ENCODE measurements at places on chromosomes 4 and X. TPM values are rescaled to one million over a fixed set of nuclear protein-coding genes. Genes with fewer than 3 reads are reported as not detected.
A peak's percentile ranks its signal among the peaks of the same experiment; 100 is the strongest.

DNA sequence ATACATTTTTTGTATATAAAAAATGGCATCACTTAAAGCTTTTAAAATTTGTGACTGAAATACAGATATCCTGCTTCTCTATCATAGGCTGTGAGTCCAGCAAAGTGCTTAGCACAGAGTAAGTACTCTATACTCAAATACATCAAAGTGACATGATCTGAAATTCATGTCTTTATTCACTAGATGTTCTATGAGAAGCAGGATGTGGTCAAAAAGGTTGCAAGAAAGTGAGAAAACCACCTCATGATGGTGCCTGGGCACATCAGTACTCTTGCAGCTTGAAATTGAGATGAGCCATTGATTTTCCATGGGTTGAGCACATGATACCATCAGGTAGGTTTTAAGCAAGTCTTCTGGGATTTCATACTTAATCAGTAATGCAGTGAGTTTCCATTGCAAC lies 20.4 kb upstream of the SFRP2 start:
- H3K36me3 ChIP-seq, result no peaks in the 10 kb centered on the region
- H3K27ac ChIP-seq, result no peak overlapping the region
- H3K4me3 ChIP-seq, result no peak overlapping the region

DNA sequence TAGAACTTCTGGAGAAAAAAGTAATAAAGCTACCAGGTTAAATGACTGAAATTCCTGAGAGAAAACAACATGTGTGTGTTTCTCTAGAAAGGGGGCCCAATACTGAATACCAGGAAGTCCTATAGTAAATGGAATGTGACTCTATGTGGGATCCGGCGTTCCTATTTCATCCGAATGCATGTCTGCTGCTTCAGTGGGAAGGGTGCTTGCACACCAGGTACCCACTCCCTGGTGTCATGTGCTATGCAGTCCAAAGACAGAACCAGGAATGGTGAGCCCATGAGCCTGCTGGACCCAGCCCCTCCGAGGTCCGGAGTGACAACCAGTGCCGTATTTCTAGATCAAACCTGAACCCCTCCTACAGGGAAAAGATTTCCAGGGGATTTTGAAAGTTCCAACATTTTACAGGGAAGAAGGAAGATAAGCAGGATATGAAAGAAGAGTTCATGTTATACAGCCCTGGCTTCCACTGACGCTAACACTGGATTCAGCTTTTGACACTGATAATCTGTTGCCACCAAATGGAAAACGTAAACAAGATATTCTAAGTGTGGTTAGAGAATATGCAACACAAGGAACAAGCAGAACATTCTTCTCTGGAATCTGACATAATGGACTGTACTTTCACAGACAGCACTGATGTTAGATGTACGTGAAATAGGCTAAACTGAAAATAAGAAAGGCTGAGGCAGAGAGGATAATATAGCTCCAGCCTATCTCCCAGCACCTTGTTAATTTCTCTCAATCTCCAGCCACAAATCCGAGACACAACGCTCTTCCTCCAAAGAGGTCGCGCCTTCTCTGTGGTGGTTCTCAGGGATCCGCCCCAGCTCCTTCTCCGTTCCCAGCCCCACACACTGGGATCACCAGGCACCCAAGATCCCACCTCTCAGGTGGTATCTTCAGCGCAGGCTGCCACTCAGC lies 725 bp upstream of the CXCL1 start:
- H3K4me3 ChIP-seq, result peak overlapping the region; percentile 59
- H3K36me3 ChIP-seq, result no peaks in the 10 kb centered on the region
- DNase-seq, result no peak
- H3K27me3 ChIP-seq, result peaks cover 22% of the 10 kb centered on the region
- peaks cover 20% of the 10 kb centered on the region for H3K4me1 ChIP-seq
- no peak overlapping the region for H3K27ac ChIP-seq

DNA sequence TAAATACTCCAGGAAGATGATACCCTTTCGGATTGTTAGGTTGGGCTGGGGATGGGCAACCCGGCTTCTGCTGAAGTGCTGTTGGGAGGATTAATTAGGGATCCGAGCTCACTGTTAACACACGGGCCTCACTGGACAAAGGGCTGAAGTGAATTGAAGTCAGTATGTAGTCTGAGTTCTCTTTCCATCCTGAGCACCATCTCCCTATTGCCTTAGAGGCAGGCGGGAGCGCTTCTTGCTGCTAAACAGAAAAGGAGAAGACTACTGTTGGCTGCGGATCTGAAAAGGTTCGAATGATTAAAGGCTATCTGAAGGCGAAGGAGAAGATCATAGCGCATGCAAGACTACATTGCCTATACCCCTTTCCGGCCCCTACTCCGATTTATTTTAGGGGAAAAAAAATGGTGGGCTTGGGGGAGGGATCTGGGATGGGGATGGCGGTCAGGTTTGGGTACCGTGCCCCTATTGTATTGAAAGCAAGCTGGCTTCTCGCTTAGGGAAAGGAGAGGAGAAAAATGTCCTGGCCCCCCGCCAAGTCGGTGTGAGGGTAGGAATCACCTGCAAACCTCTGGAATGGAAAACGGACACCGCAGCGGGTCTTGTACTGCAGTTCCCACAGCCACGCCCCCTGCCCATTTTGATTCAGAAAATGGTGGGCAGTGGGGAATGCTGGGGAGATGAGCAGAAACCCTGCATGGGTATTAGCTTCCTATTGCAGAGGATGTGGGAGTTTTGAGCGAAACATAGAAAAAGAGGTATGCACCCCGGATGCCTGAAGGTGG lies 22.3 kb downstream of the MORF4L2 start:
- no peaks in the 10 kb centered on the region for H3K36me3 ChIP-seq
- no peak overlapping the region for H3K27ac ChIP-seq
- no peaks in the 10 kb centered on the region for H3K27me3 ChIP-seq
- H3K4me3 ChIP-seq, result no peak overlapping the region
- DNase-seq, result no peak
- no peaks in the 10 kb centered on the region for H3K4me1 ChIP-seq

DNA sequence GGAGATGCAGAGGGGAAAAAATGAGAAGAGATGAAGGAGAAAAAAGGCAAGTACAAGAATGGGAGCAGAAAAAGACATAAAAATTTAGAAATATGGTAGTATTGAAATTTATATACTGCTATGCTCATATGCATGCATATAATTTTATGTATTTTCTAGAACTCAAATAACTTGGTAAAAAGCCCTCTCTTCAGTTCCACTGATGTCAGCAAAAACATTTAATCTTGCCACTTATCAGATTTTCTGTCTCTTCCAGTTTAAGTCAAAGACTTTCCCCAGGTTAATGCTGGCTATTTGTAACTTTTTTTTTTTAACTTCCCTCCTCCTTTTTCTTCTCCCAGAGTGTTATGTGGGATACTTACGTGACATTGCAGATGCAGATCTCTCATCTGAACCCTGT lies 617.5 kb upstream of the CPEB2 start:
- H3K4me1 ChIP-seq, result no peaks in the 10 kb centered on the region
- H3K27me3 ChIP-seq, result no peaks in the 10 kb centered on the region
- DNase-seq, result no peak
- H3K27ac ChIP-seq, result no peak overlapping the region
- no peaks in the 10 kb centered on the region for H3K36me3 ChIP-seq

GRCh38 chrX:56618323-56618722 lies 54.9 kb downstream of the UBQLN2 start:
- H3K27me3 ChIP-seq, result no peaks in the 10 kb centered on the region
- H3K36me3 ChIP-seq, result no peaks in the 10 kb centered on the region
- DNase-seq, result no peak
- H3K27ac ChIP-seq, result no peak overlapping the region
- no peaks in the 10 kb centered on the region for H3K4me1 ChIP-seq
- H3K4me3 ChIP-seq, result no peak overlapping the region

GRCh38 chrX:123525123-123525725 lies 207.6 kb downstream of the THOC2 start:
- H3K4me1 ChIP-seq, result no peaks in the 10 kb centered on the region
- no peak for DNase-seq
- H3K4me3 ChIP-seq, result no peak overlapping the region
- H3K36me3 ChIP-seq, result no peaks in the 10 kb centered on the region

GRCh38 chr4:75916091-75916661 lies 13.9 kb upstream of the PPEF2 start:
- DNase-seq, result no peak
- no peak overlapping the region for H3K4me3 ChIP-seq
- no peak overlapping the region for H3K27ac ChIP-seq
- peaks cover 35% of the 10 kb centered on the region for H3K36me3 ChIP-seq

DNA sequence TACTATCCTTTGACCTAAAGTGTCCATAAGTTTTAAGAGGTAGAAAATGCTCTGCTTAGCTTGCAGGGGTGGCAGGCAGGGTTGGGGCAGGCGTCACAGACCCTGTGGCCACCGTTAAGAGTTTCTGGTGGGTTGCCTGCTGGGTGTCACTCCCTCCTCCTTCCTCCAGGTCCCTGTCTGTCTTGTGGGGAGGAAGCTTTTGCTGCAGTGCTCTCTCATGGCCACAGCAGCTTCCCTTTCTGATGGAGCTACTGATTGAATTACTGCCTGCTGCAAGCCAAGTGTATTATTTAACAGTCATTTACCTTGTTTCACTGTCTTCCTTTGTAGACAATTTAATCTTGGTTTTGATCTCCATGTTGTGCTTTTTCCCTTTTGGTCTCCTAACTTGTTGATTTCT lies 384.6 kb downstream of the IDS start:
- H3K36me3 ChIP-seq, result no peaks in the 10 kb centered on the region
- H3K27me3 ChIP-seq, result no peaks in the 10 kb centered on the region
- no peak for DNase-seq
- H3K27ac ChIP-seq, result no peak overlapping the region
- H3K4me3 ChIP-seq, result no peak overlapping the region

DNA sequence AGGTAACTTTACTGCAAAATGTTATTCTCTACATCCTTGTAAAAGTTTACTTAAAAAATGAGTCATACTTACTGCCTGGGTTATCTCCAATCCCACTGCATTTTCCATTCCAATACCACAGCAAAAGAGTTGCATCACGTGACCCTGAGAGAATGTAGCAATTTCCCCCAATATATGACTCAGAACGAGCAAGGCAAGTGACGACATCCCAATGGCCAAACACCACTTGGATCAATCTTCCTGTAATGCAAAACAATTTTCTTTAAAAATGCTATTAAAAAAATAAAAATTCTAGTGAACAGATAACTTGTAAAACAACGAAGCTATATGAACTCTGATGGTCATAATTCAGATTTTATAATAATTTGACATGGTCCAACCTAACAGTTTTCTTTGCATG lies 224.3 kb downstream of the DCLK2 start:
- no peaks in the 10 kb centered on the region for H3K36me3 ChIP-seq
- no peak for DNase-seq
- H3K4me3 ChIP-seq, result no peak overlapping the region
- no peaks in the 10 kb centered on the region for H3K4me1 ChIP-seq
- H3K27me3 ChIP-seq, result no peaks in the 10 kb centered on the region

DNA sequence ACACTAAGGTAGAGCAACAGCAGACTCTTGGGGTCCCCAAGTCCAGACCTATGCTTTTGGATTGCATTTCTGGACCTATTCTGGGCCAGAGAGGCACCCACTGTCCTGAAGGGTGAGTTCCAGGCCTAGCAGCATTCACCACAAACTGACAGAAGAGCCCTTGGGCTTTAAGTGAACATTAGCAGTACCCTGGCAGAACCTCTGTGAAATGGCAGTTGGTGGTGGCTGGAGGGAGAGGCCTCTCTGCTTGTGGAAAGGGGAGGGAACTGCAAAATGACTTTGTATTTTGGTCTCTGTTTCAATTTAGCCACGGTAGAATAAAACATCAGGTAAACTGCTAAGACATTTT lies 1211.9 kb downstream of the PCDH18 start:
- H3K36me3 ChIP-seq, result no peaks in the 10 kb centered on the region
- no peaks in the 10 kb centered on the region for H3K27me3 ChIP-seq
- H3K4me1 ChIP-seq, result no peaks in the 10 kb centered on the region
- H3K4me3 ChIP-seq, result no peak overlapping the region
- no peak for DNase-seq

DNA sequence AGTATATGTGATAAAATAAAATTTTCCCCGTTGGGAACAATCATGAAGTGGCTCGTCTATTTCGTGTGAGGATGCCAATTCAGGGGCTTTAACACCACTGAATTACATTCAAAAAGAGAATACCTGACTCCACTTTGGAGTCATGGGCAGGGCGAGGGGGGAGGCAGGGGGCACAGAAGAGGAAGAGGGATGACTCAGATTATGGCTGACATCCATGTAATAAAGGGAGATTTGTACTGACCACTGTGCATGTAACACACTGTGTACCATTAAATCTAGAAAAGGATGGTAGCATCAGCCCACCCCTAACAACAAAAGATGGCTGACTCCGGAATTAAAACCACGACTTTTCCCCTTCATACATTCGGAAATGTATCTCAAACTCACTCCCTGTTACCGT lies 1.3 kb downstream of the SLC9A7 start:
- H3K4me3 ChIP-seq, result no peak overlapping the region
- H3K4me1 ChIP-seq, result peaks cover 9% of the 10 kb centered on the region
- no peaks in the 10 kb centered on the region for H3K27me3 ChIP-seq
- no peak overlapping the region for H3K27ac ChIP-seq
- H3K36me3 ChIP-seq, result no peaks in the 10 kb centered on the region

- no peaks in the 10 kb centered on the region for H3K36me3 ChIP-seq
- no peaks in the 10 kb centered on the region for H3K27me3 ChIP-seq
- DNase-seq, result no peak
- no peak overlapping the region for H3K4me3 ChIP-seq
Observed at GRCh38 chr4:142104041-142104440, 467.7 kb downstream of the IL15 start.

GRCh38 chrX:19372547-19373331 lies 29.0 kb downstream of the PDHA1 start:
- H3K27me3 ChIP-seq, result no peaks in the 10 kb centered on the region
- H3K36me3 ChIP-seq, result no peaks in the 10 kb centered on the region
- peaks cover 8% of the 10 kb centered on the region for H3K4me1 ChIP-seq
- H3K4me3 ChIP-seq, result peak overlapping the region; percentile 41
- H3K27ac ChIP-seq, result no peak overlapping the region
- DNase-seq, result no peak

- DNase-seq, result peak; percentile 76
- H3K36me3 ChIP-seq, result no peaks in the 10 kb centered on the region
- no peak overlapping the region for H3K27ac ChIP-seq
- H3K27me3 ChIP-seq, result no peaks in the 10 kb centered on the region
Observed at GRCh38 chr4:24419181-24420034, 164.9 kb downstream of the DHX15 start.

- no peak for DNase-seq
- no peaks in the 10 kb centered on the region for H3K27me3 ChIP-seq
- no peak overlapping the region for H3K27ac ChIP-seq
- H3K4me3 ChIP-seq, result no peak overlapping the region
Observed at GRCh38 chr4:39657465-39657864, 18.8 kb upstream of the SMIM14 start.

- H3K36me3 ChIP-seq, result no peaks in the 10 kb centered on the region
- no peaks in the 10 kb centered on the region for H3K4me1 ChIP-seq
- H3K27me3 ChIP-seq, result no peaks in the 10 kb centered on the region
- no peak overlapping the region for H3K27ac ChIP-seq
Observed at GRCh38 chr4:153366486-153366885, 22.0 kb downstream of the MND1 start.

GRCh38 chr4:124478470-124478869 lies 234.1 kb downstream of the ANKRD50 start:
- no peaks in the 10 kb centered on the region for H3K27me3 ChIP-seq
- no peak for DNase-seq

The GAGE12E gene
- not detected for total RNA-seq

The UNC5C gene
- total RNA-seq, result 1.2 TPM

The LYAR gene
- 7.9 TPM for total RNA-seq

The ETDB gene
- not detected for total RNA-seq

The DLG3 gene
- 24.8 TPM for total RNA-seq

The ITGB1BP2 gene
- total RNA-seq, result 0.78 TPM

The ETNPPL gene
- total RNA-seq, result not detected

The UGT2B15 gene
- total RNA-seq, result 0.32 TPM

The KLHL15 gene
- 8.4 TPM for total RNA-seq

The CENPVL2 gene
- total RNA-seq, result not detected
